ENCODE measurements at places on chromosomes 5 and 9. TPM values are rescaled to one million over a fixed set of nuclear protein-coding genes. Genes with fewer than 3 reads are reported as not detected.
A peak's percentile ranks its signal among the peaks of the same experiment; 100 is the strongest.

Gene SKP2
- total RNA-seq = 25.5 TPM

DNA sequence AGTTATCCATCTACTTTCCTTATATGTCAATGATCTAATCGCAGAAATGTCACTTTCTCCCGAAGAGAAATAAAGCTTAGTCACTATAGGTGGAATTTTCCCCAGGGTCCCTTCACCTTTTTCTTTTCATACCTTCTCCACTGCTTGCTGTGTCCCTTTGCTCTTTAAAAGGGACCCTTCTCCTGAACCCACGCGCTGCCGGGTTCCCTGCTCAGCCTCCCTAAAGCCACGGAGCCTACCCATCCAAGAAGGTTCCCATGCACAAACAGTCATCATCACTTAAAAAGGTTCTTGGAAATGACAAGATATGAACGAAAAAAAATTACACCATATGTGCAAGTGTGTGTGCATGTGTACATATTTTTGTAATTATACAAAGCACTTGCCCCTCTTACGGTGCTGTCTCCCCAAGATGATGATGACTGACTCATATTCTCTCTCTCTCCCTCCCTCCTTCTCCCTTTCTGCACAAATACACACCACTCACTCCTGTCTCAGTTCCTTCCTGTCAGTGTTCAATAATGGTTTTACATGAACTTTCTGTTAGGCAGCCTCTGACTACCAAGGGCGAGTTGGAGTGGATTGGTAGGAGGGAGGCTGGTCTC, 1.5 kb upstream of the PTPRD start:
- DNase-seq = no peak

DNA sequence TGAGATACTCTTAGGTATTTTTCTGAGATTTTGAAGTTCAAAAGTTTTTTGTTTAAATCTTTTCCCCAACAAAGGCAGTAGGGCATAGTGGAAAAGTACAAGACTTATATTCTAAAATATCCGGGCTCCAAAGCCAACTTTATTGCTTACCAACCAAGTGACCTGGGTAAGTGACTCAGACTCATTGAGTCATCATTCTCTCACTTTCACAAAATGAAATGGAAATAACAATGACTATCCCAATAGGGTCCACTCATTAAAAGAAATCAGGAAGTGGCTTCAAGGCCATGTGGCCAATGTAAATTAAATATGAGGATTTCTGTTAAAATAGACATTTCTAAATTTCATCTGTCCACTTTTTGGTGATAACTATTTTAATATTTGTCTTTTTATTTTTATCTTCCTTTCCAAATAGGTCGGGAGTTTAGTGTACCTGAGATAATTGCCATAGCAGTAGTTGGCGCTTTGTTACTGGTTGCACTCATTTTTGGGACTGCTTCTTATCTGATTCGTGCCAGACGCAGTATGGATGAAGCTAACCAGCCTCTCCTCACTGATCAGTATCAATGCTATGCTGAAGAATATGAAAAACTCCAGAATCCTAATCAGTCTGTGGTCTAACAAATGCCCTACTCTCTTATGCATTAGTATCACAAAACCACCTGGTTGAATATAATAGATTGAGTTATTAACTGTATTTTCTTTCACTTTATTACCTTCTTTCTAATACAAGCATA, 15.5 kb downstream of the TYRP1 start:
- DNase-seq = no peak

GRCh38 chr5:127577458-127577857, 60.0 kb downstream of the PRRC1 start:
- no peak for DNase-seq

GRCh38 chr9:16668734-16669295, 201.7 kb downstream of the BNC2 start:
- no peak for DNase-seq

DNA sequence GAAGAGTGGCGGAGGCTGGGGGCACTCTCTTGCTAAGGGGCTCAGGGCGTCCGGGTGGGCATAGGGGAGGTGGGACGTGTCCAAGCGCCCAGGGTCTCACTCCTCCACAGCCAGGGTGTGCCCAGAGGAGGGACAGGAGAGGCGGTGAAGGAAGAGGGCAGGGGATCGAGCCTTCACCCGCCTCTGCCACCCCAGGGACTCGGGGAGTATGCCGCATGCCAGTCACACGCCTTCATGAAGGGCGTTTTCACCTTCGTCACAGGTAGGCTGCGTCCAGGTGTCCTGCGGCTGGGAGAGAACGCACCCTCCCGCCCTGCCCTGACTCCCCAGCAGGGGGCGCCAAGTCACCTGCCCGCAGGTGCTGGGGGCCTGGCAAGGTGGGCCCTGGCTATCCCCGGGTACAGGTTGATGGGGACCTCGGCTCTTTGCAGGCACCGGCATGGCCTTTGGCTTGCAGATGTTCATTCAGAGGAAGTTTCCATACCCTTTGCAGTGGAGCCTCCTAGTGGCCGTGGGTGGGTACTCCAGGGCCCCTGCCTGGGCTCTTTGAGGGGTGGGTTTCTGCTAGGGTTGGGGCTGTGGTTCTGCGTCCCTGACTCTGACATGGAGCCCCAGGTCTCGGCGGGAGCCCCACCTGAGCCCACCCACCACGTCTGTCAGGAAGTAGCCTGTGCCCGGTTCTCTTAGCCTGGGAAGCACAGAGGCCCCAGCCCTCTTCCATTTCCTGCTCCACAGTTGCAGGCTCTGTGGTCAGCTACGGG, 552 bp downstream of the TMEM141 start:
- DNase-seq = peak; percentile 56

- DNase-seq = no peak
Measured at GRCh38 chr5:10671041-10672008, 89.7 kb downstream of the DAP start.

DNA sequence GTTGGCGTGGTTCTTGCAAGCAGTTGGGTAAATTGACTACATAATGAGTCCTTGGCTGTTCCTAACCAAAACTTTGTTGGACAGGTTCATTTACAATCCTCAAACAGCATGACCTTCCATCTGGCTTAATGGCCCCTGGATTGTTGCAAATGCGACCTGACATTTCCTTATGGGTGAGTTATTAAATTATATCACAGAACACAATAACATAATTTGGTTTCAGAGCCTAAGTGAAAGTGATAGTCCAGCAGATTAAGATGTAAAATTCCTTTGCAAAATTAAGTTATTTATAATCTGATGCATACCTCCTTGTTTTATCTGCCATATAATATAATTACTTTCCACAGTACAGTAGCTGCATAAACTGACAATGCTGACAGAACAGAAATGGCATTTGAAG, 224.4 kb downstream of the TUSC1 start:
- DNase-seq = no peak

Gene TICAM2
- total RNA-seq = 0.08 TPM

DNA sequence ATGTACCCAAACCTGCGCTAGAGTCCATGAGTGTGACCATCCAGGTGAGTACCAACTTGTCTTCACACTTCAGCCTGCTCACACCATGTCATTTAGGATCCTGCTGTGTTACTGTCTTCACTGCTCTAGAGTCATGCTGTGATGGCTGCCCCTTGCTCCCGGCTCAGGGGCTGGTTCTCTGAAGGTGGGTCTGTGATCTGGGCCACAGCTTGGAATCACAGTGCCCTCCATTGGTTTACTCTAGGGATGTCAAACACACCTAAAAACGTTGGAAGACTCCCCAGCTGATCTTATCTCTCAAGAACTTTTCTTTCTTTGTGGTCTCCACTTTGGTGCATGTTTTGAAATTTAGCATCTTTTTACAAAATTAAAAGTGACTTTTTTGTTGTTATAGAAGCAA, 53.8 kb downstream of the NFX1 start:
- no peak for DNase-seq

GRCh38 chr9:111978616-111979015, 82.0 kb downstream of the UGCG start:
- DNase-seq = no peak

GRCh38 chr5:72138943-72139521, 31.8 kb downstream of the MAP1B start:
- DNase-seq = peak; percentile 65

DNA sequence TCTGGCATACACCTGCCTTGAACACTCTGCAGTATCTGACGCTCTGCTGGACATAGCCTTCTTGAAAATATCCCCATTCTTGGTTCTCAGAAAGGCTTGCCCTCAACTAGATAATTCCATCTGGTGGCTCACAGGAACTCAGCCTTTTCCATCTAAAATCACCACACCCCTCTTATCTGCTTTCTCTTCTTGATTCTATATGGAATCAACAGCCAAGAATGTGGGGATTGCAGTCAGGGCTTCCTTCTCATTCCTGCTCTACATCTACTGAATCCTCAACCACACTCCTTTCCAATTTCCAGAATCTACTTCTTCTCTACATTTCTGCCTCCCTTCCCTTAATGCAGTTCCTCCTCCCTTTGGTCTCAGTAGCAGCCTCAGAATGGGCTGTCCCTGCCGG, 170.1 kb downstream of the SEMA5A start:
- no peak for DNase-seq

DNA sequence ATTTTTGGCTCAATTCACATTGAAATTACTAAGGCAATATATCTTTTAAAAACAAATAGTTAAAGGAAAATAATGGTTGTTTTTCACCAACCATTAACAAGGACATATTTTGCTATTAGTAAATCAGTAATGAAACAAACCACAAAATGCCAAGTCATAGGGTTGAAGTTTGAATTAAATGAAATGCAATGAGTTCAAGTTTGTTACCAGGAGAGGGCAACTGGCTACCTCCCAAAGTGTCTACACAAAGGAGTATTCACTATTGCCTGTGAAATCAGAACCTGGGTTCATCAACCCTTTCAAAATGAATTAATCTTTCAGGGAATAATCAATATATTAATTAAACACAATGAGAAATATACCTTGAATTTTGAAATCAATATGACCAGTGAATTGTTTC, 138.4 kb upstream of the DMRTA1 start:
- DNase-seq = no peak

DNA sequence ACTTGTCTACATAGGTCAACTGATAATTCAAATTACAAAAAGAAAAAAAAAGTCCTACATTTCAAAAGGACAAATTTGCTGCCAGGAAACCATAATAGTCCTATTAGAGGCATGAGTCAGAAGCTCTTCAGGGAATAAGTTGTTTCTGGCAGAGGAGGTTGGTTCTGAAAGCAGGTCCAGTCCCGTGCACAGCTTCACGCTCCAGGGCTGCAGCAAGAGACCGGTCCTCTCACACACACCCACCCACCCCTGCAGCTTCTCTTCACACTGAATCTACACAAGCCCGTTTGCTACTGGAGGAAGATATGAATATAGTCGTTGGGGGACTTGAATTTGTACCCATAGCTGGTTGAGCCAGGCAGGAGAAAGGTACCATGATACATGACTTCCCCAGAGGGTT, 36.9 kb upstream of the SLC1A3 start:
- DNase-seq = no peak

GRCh38 chr5:123460296-123460729, 37.1 kb upstream of the CEP120 start:
- peak; percentile 23 for DNase-seq

GRCh38 chr9:18722882-18723281, 248.9 kb downstream of the ADAMTSL1 start:
- DNase-seq = no peak

Gene IFNE
- total RNA-seq = not detected

Gene RORB
- not detected for total RNA-seq

DNA sequence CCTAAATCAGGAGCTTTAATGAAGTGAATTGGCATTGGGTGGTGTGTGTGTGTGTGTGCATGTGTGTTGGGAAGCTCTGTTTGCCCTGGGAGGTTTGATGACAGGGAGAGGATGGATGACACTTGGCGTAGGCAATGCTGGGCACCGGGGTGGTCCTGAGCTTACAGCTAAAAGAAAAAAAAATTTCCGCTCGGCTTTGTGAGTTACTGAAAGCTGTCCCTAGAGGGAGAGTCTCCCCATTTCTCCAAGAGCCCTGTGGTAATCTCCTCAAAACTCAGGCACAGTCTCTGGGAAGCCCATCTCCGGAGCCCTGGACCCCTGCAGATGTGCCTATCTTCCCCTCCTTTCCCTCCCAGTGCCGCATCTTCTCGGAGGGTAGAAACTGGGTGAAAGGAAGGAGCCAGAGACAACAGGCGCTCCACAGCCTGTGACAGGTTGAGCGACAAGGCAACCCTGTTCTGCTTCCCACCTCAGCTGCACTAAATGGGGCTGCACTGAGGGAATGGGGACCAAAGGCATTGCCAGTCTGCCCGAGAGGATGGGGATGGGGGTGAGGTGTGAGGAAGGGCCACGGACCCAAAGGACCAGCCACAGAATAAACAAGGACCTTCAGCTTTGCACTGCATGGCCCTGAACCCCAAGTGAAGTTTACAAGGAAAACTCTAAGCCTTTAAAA, 35.8 kb upstream of the TIFAB start:
- DNase-seq = no peak

Gene IL9
- total RNA-seq = not detected

DNA sequence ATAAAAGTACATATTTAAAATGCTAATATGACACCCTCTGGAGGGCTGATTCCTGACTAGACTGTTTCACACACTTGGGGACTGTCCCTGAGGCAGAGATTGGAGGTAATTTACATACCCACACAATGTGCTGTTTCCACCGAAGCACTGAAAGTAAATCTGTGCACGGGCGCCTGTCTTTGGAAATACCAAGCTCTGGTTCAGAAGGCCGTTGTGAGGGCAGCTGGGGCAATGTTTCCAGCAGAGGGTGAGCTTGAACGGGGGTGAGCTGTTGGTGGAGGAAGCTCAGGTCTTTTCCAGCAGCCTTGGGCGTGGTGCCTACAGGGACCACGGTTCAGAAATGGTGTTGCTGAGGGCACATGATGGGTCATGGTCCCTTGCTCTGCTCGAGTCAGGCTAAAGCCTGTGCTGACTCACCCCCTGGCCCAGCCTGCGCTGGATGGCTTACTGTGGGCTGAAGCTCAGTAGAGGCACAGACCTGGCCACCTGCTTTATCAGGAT, 25.8 kb upstream of the HMCN2 start:
- no peak for DNase-seq

- DNase-seq = peak; percentile 63
Measured at GRCh38 chr5:82885627-82886389, 191.4 kb downstream of the TMEM167A start.

Gene HSPB3
- not detected for total RNA-seq

DNA sequence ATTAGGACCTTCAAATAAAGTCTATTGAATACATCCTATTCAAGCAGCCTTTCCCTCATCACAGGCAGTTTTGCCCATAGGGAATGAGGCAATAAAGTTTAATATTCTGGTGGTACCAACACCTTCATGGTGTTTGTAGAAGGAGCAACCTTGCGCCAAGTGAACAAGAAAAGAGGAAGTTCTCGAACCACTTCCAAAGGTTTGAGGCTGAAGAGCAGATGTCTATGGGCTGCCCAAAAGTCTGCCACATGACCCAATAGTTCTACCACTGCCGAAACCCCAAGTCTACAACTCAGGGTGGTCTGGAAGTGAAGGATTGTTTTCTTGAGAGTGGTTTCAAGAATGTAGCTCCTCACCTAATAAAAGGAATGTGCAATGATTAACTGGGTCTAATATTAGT, 123.1 kb downstream of the NPR3 start:
- no peak for DNase-seq

Gene PCDHGC4
- 0.11 TPM for total RNA-seq

Gene FAM174A
- 22.8 TPM for total RNA-seq
